ENCODE measurements at places on chromosomes 4 and X.

- no peak for DNase-seq
These were observed 67.9 kb upstream of the PCDH19 start for GRCh38 chrX:100477958-100478357.

GRCh38 chrX:40169193-40170101 is 71.7 kb upstream of the BCOR start:
- DNase-seq: no peak

GRCh38 chr4:7507381-7507780 is 72.7 kb upstream of the PSAPL1 start:
- no peak for DNase-seq

DNA sequence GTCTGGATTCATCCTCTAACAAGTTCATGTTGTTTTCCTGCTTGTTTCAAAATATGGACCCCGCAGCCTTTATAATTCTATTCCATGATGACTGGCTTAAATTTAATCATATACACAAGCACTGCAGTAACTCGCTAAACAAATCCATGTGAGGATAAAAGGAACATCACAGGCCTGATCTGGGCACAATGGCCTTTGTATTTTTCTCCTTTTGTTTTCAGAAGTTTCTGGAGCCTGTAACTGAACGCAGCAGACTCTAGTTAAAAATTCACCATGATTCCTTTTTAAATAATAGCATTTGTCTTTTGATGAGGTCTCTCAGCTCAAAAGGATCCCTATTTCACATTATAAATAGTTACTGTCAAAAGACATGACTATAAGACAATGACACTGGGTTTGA is 30.2 kb upstream of the TMEM184C start:
- no peak for DNase-seq

- peak; percentile 16 for DNase-seq
These were observed at the start of gene BST1 for GRCh38 chr4:15702941-15703403. BST1 (plus strand) TSS chr4:15703065; CDS start chr4:15703145, 80 bp downstream.

- DNase-seq: no peak
These were observed 395.9 kb upstream of the HS3ST1 start for GRCh38 chr4:11824566-11824965.

- DNase-seq: no peak
These were observed 115.0 kb upstream of the INPP4B start for GRCh38 chr4:142960867-142961644.

DNA sequence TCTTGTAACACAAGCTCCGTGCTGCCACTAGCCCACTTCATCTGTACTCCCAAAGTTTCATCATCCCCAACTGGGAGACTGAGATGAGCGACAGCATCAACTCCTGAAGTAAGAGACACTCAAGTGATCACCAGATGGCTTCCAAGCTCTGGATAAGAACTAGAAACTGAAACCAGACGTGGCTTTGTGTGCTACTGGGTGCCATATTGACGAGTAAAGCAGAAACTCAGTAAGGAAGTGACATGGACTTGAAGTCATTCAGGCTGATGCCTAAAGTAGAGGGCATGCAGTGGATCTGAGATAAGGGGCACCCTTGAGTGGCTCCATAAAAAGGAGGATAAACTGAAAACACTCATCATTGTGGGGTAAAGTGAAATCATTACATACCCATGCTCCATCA is 72.4 kb downstream of the PCYT1B start:
- DNase-seq: no peak

DNA sequence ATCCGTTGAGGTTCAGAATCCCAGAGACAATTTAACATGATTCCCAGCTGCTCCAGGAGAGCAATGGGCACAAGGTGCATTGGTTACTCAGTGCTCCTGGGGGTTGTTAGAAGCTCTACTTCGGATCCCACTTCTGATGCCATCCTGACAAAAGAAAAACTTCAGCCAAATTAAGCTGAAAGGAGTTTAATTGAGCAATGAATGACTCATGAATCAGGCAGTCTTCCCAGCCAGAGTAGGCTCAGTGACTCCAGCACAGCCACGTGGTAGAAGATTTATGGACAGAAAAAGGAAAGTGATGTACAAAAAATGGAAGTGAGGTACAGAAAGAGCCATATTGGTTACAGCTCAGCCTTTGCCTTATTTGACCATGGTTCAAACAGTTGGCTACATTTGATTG is 95.7 kb downstream of the PWWP3B start:
- DNase-seq: no peak

DNA sequence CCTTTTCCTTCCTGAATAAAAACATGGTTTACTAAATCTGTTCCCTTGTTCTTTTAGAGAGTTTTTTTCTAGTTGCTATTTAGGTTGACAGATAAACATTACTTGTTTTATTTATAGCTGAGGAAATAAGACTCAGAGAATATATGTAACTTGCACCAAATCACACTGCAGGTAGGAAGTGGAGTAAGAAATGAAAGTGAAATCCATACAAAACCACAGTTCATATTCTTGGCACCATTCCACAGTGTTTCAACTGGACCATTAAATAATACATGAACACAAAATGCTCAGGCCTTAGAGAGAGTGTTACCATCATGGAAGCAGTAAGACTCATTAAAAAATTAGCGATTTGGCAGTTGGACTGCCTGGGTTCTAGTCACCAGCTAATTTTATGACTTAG is 326.9 kb upstream of the SLIT2 start:
- DNase-seq: no peak

GRCh38 chrX:136016881-136017280 is 31.6 kb downstream of the SLC9A6 start:
- no peak for DNase-seq

DNA sequence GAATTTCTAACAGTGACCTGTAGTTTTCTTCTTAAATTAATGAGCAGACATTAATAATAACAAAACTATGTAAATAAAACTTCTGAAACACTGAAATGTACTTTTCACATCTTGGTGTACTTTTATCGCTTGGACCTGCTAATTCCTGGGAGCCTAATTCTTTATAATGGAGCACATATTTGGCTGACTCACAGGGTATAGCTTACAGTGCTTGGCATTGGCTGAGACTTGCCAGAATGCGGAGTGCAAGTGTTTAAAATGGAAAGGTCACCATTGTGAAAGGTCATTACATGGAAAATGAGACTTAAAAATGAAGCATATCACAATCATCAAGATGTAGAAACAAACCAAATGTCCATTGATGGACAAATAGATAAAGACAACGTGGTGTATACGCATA is 137.3 kb upstream of the PDLIM3 start:
- no peak for DNase-seq

DNA sequence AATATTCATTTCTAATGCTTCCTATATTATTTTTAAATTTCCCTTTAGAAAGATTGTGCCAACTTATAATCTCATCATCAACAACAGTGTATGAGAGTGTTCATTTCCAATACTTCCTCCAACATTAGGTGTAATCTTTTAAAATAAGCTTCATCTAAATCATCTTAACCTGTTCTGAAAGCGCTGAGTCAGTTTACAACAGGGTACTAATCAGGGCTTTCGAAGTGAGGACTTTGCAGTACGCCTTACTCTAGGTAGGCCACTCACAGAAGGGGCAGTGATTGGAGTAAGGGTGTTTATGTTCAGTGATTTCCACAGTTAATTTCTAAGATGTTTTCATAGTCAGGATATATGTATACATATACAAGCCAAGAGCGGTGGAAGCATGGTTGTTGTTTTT is 87.9 kb downstream of the FRAS1 start:
- no peak for DNase-seq

GRCh38 chr4:168515222-168516011 is 18.6 kb downstream of the PALLD start:
- no peak for DNase-seq

GRCh38 chrX:1535241-1536041 is 1.5 kb downstream of the P2RY8 start:
- no peak for DNase-seq

- DNase-seq: no peak
These were observed 24.8 kb downstream of the KLF3 start for GRCh38 chr4:38688676-38689355.

GRCh38 chrX:72120837-72121236 is 10.9 kb downstream of the RTL5 start:
- no peak for DNase-seq

DNA sequence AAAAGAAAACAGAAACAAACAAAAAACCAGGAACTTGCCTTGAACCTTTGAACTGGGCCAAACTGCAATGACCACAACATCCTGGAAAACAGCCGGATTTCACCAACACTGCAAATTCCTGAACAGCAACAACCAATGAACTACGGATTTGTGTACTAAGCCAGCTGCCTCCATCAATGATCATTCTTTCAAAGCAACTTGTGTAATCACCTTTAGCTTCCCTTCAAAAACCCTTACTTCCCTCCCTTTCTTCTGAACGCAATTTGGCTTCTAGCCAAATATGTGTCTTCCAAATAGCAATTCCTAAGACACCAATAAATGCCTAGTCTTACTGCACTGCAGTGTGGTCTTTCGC is 98.5 kb upstream of the FAM47C start:
- DNase-seq: no peak

- DNase-seq: no peak
These were observed 183.5 kb upstream of the C1QTNF7 start for GRCh38 chr4:15244354-15244753.

DNA sequence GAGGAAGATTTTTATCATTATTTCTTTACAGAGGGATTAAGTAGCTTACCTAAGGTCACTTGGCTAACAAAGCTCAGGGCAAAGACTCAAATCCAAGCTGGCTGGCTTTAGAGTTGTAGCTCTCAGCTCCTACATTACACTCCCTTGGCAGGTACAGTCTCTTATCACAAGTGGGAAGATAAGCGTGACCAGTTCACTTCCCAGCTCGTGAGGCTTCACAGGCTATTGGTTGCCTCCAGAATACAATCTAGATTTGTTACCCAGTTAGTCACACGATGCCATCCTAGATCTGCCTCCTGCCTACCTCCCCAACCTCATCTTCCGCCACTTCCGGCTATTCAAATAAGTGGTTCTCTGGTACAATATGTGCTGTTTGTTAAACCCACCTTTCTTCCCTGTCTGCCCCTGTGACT is 3.7 kb downstream of the MMRN1 start:
- DNase-seq: no peak

- no peak for DNase-seq
These were observed 98.2 kb downstream of the MAGEC1 start for GRCh38 chrX:142001934-142002333.

DNA sequence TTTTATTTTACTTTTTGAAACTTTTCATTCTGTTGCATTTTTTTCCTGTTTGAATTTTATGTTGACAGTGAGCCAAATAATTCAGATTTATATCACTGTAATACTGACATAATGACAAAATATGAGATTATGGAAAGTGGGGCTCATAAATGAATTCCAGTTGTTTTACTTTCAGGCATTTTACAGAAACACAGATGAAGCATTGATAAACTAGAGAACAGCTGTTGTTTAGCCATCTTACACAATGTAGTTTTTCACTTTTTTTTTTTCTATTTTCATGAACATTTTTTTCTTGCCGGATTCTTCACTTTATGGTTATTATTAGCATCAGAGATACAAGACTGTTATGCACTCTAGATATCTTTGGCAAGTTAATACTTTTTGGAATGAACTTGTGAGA is 91.7 kb upstream of the PAQR3 start:
- no peak for DNase-seq

DNA sequence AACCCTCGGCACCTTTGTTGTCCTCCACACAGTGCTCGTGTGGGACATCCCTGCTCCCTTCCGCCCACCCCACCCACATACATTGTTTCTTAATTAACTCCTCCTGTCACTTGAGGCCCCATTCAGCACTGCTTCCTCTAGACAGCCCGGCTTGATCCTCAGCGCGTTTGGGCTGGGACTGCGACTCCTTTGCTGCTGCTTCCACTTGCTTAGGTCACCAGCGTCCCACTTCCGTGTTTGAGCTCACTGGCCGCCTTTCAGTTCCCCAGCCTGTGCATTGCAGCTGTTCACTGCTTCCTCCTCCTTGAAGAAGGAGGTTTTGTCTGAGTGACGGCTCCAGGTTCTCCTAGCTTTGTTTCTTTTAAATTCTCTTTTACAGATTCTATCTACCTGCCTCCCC is 16.1 kb downstream of the RNF4 start:
- DNase-seq: no peak

DNA sequence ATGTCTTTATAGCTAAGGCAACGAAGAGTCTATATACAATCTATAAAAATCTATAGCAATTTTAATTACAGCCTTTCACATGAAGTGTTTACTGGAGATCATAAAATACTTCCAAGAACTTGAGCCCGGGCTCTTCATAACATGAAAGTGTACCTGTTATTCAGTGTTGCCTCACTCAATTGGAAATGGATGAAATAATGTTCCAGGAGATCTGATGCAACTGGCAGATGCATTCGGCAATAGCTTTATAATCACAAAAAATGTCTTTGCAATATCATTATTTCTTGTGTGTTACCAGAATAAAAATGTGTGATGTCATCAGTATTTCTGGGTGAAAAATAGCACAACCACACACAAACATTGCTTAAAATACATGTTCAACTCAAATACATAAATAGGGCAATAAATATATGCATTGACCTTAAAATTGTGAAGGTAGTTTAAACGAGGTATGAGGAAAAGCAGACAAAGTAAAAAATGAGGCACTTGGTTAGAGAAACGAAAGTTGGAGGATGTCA is 1266.8 kb upstream of the PCDH7 start:
- no peak for DNase-seq

DNA sequence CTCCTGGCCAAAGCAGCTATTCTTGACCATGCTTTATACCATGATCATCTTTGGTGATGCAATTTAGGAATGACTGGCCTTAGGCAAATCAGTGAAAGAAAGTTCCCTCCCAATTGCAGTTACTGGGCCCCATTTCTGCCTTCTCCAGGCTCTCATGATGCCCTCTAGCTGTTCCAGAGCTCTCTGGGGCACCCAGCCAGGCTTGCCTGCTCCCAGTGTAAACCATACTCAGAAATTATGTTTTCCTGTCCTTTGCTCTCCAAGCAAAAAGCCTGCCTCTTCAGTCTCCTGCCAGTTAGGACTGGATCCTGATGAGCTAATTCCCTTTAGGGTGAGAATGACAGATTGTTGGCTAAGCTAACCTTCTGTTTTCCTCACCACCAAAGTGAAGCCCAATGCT is 85.3 kb upstream of the RBPJ start:
- DNase-seq: no peak

GRCh38 chr4:65083076-65083475 is 587.2 kb downstream of the EPHA5 start:
- DNase-seq: no peak

DNA sequence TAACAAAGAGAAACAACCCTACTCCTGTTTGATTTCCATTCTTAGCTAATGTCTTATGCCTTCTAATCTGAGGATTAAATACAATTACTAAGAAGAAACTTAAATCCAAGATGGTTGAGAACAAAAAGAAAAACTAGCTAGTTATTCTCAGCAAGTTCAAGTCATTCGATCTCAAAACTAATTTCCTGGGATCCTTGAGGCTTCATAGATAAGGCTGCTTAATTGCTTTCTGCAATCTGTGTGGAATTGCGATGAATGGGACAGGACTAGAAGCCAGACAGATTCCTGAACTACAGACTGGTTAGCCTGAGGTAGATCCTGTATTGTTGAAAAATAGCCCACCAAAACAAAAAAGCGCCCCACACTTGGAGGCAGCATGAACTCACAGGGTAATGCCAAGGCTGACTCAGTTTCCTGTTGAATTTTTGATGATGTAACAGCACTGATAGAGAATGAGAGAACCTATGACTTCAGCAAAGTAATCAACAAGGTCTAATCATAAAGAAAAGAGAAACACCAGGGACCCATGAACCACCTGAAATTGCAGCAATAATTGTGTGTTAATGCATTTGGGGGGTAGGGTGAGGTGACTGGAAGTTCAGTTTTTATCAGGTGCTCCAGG is 33.9 kb downstream of the KLHL15 start:
- DNase-seq: no peak

Data from cortex of kidney (tissue), 1 donor.